ENCODE measurements at places on chromosomes 7 and 10.

GRCh38 chr7:111098011-111098925 is 7.3 kb downstream of the LRRN3 start:
- no peak for DNase-seq

- DNase-seq: no peak
These were observed 139.2 kb upstream of the TMEM168 start for GRCh38 chr7:112929421-112929820.

GRCh38 chr7:77923419-77923818 is 124.8 kb downstream of the PHTF2 start:
- no peak for DNase-seq

- peak; percentile 47 for DNase-seq
These were observed 17.8 kb upstream of the ZKSCAN1 start for GRCh38 chr7:99997545-99998137.

DNA sequence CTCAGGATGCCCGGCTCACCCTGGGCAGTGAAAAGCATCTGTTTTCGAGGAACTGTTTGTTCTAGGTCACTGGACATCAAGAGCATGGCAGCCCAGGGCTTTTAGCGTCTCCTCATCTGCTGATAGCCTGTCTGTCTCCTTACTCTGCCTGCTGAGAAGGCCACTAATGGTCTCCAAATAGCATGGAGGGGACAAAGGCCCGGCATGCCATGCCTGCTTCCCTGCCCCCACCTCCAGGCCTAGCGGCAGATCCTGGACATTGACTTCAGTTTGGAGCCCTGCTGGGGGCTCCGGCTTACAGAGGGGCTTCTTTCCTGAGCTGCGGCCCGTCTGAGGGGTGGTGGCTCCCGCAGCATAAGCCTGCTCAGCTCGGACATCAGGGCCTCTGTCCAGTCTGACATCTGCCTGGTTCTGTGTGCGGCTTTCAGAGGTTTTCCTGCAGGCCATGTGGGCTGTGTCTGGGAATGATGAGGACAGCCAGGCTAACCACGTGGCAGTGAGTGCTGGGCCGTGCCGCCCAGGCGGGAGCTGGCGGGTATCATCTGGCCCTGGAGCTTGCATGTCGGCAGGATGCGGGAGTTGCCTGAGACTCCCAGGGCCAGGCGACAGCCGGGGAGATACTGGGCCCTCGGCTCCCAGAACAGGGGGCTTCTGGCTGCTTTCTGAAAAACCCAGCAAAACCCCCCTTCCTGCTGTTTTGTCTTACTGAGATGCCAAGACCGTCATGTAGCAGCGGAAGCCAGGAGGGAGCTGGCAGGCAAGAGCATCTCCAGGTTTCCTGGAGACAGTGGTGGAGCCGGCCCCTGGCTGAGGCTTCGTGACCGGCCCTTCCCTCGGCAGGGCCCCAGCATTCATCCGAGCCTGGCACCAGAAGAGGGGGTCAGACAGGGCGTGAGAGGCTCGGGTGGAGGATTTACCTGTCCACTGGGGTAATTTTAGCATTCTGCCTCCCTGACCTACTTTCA is 9.2 kb downstream of the PFKFB3 start:
- no peak for DNase-seq

GRCh38 chr10:72228318-72228751 is 12.3 kb upstream of the ASCC1 start:
- no peak for DNase-seq

DNA sequence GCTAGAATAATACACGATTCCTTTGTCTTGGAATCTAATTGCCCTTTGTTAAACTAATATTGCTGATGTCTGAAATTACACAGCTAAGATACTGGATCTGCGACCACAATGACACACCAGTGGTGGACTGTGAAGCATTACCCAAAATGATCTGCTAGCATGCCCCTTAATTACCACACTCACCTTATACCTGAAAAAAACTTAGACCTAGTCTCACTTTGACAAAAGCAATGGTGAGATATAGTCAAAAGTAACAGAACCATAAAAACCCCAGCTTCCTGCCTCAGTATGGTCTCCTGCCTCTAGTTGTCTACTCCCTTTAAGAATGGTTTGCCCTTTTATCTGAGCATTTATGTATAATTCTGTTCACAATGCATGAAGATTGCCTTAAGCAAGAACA is 20.8 kb upstream of the ERVW-1 start:
- no peak for DNase-seq
